ENCODE measurements at places on chromosomes 16 and 17.

GRCh38 chr17:73401911-73402310 is 90.1 kb upstream of the CDC42EP4 start:
- no peak for DNase-seq

- peak; percentile 99 for DNase-seq
These were observed 58.4 kb downstream of the TOM1L2 start for GRCh38 chr17:17913695-17914332.

- no peak for DNase-seq
These were observed 64.2 kb upstream of the ZNF469 start for GRCh38 chr16:88318521-88318920.

DNA sequence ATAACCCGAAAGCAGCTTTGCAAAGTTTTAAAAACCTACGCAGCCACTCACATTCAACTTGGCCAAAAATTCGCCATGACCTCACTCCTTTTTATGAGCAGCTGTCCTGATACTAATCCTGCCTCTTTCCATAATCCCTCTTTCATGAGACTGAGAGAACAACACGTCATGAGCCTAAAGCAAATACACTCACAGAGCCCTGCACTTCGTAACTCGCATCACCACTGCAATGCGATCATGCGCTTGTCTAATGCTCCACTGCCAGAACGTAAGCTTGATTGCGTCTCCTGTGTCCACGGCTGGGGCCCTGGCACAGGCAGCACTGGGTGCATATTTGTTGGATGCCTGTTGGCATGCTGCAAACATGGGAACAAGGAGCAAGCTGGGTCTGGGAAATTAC is 36.2 kb downstream of the CDRT4 start:
- DNase-seq: no peak

- DNase-seq: peak; percentile 74
These were observed 54.4 kb downstream of the PITPNC1 start for GRCh38 chr17:67431249-67432015.

DNA sequence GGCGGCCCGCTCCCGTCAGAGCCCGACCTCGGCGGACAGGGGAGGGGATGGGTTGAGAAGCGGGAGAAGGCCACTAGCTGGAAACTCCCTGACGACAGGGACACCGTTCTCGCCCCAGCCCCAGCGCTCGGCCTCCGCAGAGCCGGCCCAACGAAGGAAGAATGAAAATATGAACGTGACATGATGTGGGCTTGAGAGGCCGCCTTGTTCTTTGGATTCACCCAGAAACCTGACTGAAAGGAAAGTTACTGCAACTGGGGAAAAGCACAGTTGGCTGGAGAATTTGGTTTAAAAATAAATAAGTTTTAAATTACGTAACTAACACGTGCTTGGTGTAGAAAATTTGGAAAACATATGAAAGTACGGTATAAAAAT is 21.1 kb downstream of the NPTX1 start:
- peak; percentile 76 for DNase-seq

- peak; percentile 93 for DNase-seq
These were observed 10.5 kb downstream of the ST3GAL2 start for GRCh38 chr16:70428178-70428998.

DNA sequence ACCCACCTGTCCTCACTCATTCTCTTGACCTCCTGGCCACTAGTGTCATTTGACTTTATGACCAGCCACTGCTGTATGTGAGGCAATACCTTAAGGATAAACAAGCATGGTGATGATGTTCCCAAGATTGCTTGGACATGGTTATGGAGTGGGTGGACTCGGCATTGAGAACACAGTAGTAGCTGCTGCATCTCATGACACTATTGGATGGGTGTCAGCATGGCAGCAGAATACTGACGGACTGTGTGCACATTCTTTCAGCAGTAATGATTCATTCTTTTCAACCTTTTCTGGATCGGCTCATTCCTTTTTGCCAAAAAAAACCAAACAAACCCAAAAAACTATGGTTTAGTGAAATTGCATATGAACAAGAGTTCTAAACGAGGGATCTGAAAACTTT is 13.5 kb downstream of the SPECC1 start:
- no peak for DNase-seq

DNA sequence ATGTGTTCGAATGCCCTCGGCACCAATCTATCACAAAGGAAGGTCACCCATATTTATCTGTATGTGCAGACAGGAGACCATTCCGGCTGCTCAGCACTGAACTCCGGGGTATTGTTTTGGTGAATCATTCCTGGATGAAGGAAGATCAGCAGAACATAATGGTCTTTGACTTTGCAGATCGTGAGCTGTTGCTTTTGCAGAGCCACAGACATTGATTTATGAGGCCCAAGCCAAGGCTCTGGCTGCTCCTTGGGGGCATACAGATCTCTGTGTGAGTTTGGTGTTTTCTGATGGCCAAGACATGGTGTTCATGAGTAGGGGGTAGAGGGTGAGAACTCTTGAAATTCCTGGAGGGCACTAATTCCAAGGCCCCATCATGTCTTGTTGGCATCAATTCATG is 458.8 kb upstream of the HSBP1 start:
- no peak for DNase-seq

- no peak for DNase-seq
These were observed 242.7 kb downstream of the KATNIP start for GRCh38 chr16:27792486-27793248.

DNA sequence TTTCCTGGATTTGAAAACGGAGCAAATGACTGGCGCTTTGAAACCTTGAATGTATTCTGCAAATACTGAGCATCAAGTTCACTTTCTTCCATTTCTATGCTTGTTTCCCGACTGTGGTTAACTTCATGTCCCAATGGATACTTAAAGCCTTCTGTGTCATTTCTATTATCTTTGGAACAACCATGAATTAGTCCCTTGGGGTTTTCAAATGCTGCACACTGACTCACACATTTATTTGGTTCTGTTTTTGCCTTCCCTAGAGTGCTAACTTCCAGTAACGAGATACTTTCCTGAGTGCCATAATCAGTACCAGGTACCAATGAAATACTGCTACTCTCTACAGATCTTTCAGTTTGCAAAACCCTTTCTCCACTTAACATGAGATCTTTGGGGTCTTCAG is 32.3 kb downstream of the BRCA1 start:
- no peak for DNase-seq

DNA sequence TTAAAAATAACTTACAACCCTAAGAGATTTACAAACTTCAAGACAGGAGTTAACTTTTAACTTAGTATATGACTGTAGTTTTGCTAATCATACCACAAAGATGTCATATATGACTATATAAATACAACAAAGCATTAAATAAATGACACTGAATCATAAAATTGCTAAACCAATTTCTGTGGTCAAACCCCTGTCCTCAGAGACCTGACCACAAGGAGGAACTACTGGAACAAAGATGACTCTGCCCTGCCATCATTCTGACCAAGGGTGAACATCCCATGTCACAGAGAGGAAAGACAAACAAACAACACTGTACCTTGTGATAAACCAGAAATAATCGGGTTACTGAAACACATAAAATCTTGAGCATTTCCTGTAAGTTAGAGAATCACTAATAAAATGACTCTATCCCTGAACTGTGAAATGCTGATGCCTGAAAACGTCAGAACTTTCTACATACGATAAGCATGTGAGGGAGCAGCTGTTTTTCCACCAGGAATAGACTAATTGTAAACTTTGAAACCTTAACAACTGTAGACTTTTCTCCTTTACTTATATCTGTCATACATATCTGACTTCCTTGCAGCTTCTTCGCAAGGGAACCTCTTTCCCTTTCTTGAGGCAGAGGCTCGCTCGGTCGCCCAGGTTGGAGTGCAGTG is 47.9 kb downstream of the WDR59 start:
- DNase-seq: peak; percentile 51

DNA sequence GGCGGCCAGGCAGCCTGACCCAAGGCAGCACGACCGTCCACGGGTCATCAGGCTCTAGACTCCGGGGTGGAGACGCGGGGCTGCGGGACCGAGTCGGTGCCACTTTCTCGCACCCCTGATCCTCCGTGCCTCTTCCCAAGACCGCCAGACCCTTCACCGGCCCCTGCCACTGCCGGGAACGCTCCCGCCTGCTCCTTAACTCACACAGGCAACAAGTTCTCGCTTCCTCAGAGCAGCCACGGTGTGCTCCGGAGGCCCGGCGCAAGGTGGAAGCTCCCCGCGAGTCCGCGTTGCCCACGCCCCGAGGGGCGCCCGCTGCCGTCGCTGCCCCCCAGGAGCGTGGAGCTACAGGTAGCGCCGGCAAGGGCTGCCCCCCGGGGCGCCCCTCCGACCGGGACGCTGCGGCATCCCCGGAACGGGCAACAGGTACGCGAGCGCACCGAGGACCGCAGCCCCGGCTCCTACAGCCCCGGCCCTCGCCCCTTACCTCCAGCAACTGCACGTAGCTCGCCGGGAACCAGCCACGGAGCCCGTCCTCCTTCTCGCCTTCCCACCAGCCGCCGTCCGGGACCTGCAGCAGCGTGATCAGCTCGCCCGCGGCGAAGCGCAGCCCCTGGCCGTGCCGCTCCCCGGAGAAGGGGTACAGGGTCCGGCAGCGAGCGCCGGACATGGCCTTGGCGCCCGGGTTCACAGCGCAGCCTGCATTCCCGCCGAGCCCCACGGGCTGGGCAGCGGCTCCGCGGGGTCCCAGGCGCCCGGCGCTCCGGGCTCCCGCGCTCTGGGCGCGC is 491 bp downstream of the GAS7 start:
- no peak for DNase-seq

DNA sequence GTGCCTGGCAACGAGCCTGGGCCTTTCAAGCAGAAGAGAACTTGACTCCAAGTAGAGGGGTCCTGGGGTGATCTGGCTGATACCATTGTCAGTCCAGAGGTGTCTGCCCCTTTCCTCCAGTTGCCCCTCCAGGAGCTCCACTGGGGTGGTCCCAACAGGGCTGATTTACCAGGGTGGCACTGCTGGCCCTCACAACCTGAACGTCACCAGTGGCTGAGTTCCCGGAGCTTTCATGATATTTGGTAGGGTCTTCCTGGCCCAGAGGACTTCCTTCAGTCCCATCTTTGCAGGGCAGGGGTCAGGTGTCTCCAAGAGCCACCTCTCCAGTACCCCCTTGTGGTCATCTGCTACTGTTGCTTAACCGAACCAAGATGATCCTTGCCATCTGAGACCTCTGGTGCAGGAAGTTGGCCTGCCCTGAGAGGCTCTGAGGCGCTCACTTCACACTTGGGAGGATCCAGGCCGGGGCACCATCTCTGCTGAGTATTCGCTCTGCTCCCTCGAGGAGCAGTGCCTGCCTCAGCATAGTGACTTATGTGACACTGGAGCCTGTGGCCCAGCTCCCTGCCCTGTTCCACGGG is 3.5 kb downstream of the LIMD2 start:
- DNase-seq: no peak

- no peak for DNase-seq
These were observed 507.8 kb upstream of the EEF2KMT start for GRCh38 chr16:5605404-5605803.

Data from H54 (cell line).